ENCODE measurements at places on chromosomes 3 and 15.

- DNase-seq: no peak
Measured at GRCh38 chr3:161149529-161149928, 44.4 kb upstream of the B3GALNT1 start.

GRCh38 chr3:71087143-71088018, 496.1 kb downstream of the FOXP1 start:
- DNase-seq: no peak

- DNase-seq: no peak
Measured at GRCh38 chr3:146306656-146307455, 56.0 kb upstream of the PLSCR4 start.

DNA sequence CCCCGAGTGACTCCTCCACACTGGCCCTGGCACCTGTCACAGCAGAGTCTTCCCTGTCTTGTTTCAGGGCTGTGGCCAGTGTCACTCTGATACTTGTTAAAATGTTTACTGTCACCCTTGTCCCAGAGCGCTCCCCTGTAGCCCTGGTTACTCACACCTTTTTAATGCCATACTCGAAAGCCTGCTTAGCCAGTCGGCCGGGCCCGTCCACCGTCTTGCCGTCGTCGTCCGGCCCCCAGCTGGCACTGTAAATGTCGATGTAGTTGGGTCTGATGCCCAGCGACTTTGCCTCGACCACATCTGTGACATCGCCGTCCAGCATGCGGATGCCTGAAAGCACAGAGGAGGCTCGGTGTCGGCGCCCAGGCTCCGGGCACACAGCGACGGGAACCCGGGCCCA, 91.3 kb downstream of the PCSK6 start:
- DNase-seq: no peak

GRCh38 chr15:90829942-90830440, 38.4 kb upstream of the FURIN start:
- no peak for DNase-seq

- no peak for DNase-seq
Measured at GRCh38 chr3:131427226-131427625, 45.7 kb downstream of the NUDT16 start.

DNA sequence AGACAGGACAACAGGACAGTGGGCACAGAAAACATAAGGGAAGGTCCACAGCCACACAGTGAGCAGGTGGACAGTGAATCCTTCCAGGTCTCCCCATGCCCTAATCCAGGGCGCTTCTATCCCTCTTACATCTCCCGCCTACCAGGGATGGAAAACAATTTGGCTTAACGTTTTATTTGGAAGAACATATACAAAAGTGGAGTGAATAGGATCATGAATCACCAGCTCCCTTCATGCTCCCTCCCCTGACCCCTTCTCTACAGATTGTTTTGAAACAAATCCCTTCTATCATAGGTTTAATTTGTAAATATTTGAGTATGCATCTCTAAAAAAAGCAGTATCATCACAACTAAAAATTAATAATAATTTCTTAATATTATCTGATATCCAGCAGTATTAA, 52.5 kb downstream of the CLDN11 start:
- DNase-seq: no peak

- no peak for DNase-seq
Measured at GRCh38 chr15:41891946-41892345, 1.9 kb downstream of the SPTBN5 start.

- no peak for DNase-seq
Measured at GRCh38 chr3:99865321-99865720, 47.7 kb downstream of the CMSS1 start.

GRCh38 chr15:50182219-50183013, 420 bp downstream of the SLC27A2 start:
- DNase-seq: no peak

DNA sequence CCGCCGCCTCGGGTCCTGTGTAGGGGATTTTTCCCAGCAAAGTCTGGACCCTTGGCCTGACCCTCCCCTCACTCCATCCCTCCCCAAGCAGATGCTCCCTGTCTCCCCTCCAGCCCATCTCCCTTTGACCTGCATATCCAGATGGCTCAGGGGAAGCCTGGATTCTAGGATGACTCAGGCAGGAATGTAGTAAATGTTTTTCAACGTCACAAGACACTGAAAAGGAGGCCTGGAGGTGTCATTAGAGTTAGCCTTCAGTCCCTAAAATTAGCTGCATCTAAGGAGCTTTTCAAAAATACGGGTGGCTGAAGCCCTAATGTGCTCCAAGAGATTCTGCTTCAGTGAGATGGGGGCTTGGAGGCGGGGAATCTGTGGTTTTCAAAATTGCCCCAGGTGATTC, 7.2 kb downstream of the ACAN start:
- DNase-seq: no peak

DNA sequence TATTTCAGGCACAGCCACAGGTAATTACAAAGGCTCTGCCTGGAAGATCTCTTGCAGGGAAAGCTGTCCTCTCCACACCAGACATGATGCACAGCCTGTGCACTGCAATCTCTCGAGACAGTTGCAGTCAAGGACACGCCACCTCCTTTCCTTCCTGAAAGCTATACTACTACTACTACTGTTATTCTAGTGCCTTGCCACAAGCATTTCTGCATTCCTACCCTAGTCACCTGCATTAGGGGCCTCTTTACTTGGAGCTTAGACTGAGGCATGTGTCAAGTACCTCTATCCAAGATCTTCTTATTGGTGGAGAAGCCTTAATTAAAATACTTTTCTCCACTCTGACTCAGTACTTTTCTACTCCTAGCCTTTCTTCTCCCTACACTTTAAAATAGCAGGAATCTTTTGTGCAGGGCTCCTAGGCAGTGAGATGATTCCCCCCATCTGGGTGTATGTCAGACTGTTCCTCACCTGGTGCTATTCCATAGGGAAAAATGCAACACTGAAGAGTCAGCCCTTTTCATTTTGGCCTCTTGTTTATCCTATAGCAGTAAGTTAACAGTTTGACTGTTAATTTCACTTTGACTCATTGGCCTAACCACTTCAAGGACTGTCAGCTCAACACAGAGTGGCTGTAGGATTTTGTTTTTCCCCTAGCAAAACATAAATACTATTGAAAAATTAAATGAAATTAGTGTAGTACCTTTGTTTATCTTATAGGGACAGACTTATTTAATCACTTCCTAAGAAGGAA, 78.9 kb downstream of the ESYT3 start:
- DNase-seq: no peak

DNA sequence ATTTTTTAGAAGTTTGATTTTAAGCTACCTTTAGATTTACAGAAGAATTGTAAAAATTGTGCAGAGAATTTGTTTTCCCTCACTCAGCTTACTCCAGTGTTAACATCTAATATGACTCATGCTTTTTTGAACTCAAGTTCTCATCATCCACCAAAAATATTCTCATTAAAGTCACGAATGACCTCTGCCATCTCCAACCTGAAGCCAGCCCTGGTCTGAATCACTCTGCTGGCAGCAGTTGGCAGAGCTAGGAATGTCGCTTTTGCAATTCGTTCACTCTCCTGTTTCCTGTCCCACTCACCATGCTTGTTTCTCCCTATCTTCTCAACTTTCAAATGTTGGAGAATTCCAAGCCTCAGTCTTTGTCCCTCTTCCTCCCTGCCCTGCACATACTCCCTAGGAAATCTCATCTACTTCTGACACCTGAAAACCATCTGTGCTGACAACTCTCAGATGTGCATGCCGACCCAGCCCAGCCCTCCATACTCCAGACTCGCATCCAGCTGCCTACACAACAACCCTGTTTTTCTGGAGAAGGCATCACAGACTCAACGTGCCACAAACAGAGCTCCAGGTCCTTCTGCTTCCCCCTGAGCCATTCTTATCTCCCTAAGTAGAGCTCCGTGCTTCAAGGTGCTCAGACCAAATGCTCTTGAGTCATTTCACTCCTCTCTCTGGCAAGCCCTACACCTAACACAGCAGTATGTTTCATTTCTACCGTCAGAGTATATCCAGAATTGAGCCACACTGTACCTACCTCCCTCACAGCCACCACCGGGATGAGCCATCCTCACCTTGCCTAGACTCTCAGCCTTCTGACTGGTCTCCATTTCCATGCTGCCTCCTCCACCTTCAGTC, 24.9 kb downstream of the PRR23E start:
- DNase-seq: no peak

GRCh38 chr3:155354658-155355057, 61.2 kb upstream of the STRIT1 start:
- no peak for DNase-seq

DNA sequence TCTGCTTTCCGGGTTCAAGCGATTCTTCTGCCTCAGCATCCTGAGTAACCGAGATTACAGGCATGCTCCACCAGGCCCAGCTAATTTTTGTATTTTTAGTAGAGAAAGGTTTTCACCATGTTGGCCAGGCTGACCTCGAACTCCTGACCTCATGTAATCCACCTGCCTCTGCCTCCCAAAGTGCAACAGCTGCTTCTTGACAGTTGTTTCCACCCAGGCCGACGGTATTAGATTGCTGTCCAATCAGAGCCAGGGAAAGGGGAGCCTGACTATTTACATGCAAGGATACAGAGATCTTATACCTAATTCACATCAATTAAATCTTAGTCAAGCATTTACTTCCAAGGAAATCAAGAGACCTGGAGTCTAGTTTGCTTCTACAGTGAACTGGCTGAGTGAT, 4.0 kb upstream of the CAPN3 start:
- no peak for DNase-seq

DNA sequence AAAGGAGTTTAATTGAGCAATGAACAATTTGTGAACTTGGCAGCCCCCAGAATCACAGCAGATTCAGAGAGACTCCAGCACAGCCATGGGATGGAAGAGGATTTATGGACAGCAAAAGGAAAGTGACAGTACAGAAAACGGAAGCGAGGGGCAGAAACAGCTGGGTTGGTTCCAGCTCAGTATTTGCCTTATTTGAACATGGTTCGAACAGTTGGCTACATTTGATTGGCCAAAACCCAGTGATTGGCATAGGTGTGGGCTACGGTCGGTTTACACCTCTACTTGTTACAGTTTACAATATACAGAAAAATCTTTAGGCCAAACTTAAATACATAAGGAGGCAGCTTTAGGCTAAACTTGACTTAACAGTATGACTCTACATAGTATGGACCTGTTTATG, 9.7 kb upstream of the MAP3K13 start:
- DNase-seq: no peak

- no peak for DNase-seq
Measured at GRCh38 chr3:23041918-23042696, 161.0 kb upstream of the UBE2E2 start.

- DNase-seq: peak; percentile 17
Measured at GRCh38 chr15:68364028-68364659, 67.8 kb downstream of the ITGA11 start.

DNA sequence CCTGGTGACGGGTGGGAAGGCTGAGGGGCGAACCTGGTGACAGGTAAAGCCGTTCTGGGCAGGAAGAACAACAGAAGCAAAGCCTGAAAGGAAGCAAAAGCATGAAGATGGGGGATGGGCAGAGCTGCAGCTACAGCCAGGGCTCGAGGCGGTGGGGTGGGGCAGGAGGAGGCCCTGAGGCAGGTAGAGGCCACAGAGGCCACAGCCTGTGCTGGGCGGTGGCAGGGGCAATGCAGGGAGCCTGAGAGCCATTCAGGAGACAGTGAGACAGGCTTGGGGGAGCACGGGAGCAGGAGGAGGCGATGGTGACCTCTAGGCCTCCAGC, 8.2 kb downstream of the PCSK6 start:
- DNase-seq: no peak

DNA sequence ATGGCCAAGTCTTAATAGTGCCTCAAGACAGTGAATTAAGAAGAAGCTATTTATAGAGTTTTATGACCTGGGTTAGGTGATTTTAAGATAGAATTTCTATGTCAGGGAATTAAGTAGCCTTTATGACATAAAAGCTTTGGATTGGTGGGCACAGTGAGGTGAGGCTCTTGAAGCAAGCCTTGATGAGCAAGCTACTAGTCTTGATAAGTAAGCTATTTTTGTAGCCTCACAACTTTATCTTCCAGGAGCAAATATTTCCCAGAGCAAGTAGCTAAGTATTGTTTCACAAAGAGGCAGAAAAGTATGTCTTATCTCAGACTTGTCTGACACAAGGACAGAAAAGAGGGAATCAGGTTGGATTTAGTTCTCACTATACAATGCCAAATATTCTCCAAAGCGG, 491.7 kb upstream of the RASGRP1 start:
- no peak for DNase-seq

DNA sequence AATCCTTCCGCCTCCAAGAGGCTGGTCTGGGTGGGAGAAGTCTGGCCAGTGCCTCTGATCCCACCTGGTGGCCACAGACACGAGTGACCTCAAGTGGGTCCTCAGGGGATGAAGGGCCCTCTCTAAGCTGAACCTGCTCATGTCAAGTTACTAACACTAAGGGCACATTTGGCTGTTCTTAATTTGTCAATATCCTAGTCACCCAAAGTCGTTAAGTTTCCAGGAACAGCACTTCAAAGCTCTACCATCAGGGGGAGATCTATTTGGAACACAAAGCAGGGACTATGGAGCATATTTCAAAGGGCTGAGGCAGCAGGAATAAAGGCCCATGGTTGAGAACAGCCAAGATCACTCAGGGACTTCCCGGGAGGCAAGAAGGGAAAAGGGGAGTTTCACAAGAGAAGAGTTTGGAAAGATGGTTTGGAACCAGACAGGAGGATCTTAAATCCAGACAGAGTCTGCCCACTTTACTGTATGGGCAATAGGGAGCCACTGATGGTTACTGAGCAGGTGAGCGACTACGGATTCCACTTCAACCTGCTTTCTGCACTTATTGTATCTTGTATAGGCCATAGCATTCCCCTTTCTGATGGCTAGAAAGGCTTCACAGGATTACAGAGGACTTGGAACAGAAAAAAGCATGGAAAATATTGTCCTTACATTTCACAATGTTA, 13.7 kb downstream of the OXTR start:
- DNase-seq: no peak
